ENCODE measurements at places on chromosomes 1 and 21.

GRCh38 chr21:24023402-24023801 is 1583.9 kb downstream of the MRPL39 start:
- no peak for DNase-seq

- no peak for DNase-seq
These were observed 24.0 kb downstream of the C1QB start for GRCh38 chr1:22676916-22677583.

DNA sequence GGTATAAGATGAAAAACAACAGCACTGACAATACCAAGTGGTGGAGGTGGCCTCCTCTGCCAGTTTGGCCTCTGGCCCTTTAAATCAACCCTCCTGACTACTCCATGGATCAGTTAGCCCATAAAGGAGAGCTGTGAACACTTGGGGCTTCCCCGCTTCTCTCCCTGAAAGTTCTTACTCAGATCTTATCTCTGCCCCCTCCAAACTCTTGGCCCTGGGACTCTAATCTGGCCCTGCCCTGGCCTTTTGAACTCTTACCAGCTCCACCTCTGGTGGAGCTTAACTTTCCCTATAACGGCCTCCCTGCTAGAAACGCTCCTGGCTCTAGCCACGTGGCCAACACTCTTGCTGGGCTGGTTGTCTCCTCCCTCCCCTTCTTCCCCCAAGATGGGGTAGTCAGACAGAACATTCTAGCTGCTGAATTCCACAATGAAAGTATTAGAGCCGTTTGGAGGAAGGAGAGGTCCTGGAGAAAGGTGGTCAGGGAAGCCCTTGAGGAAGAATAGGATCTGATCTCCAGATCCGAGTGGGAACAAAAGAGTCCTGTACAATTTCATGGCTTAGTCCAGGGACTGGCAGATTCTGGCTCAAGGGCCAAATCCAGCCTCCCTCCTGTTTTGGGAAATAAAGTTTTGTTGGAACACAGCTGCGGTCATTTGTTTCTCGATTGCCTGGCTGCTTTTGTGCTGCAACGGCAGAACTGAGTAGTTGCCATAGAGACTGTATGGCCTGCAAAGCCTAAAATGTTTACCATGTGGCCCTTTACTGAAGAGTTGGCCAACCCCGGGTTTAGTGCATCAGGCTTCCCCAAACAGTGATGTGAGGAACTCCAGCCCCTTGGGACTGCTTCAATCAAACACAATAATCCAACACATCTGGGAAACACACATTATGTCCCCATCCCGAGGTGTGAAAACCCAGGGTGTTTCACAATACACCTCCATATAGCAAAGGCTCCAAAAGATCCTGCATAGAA is 9.5 kb upstream of the PIGR start:
- peak; percentile 39 for DNase-seq

GRCh38 chr21:40976198-40977109 is 129.5 kb upstream of the DSCAM start:
- DNase-seq = no peak

- DNase-seq = no peak
These were observed 6.8 kb downstream of the MX1 start for GRCh38 chr21:41432562-41433460.

DNA sequence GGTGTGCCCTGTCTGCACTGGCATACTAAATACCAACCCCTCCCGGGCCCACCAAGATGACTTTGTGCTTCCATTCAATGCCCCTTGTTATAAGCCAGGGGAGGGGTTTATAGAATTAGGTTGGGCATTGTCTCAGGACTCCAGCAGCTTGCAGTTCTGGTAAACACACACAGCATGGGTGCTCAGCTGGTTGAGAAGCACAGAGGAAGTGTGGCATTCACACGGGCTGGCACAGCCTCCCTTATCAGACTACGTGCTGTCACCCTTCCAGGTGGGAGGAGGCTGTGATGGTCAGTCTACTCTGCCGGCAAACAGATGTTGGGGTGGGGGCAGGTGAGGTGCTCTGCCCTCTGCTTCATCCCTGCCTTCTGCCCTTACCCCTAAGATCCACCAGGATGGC is 15.0 kb upstream of the SLC6A17 start:
- DNase-seq = no peak

DNA sequence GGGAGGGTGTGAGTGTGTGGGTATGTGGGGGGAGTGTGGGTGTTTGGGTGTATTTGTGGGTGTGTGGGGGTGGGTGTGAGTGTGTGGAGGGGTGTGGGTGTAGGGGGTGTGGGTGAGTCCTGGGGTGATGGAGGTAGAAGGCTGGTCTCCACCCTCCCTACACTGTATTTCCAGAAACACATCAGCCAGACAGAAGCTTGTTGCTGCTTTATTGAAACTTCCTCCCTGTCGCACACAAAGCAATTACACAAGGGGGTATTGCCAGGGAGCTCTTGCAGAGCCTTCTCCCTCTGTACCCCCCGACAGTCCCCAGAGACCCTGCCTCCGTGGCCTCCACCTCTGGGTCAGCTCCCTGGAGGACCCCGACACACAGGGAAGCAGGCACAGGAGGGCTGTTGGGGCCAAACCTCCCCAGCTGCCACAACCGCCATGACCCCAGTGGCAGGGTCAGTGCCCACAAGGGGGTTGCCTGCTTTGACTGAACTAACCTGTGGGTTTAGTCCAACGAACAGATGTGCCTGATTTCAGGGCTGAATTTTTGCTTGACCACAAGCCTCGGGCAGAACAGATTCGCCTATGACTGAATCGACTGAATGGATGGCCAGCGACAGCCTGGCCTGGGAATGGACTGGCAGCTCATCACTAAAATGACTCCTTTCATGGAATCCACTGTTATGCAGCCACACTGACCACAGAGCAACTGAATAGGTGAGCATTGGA is 9.1 kb upstream of the MATN1 start:
- DNase-seq = no peak

GRCh38 chr1:7042322-7043190 is 257.3 kb downstream of the CAMTA1 start:
- peak; percentile 36 for DNase-seq

GRCh38 chr1:99062192-99062591 is 57.5 kb upstream of the PLPPR5 start:
- no peak for DNase-seq

DNA sequence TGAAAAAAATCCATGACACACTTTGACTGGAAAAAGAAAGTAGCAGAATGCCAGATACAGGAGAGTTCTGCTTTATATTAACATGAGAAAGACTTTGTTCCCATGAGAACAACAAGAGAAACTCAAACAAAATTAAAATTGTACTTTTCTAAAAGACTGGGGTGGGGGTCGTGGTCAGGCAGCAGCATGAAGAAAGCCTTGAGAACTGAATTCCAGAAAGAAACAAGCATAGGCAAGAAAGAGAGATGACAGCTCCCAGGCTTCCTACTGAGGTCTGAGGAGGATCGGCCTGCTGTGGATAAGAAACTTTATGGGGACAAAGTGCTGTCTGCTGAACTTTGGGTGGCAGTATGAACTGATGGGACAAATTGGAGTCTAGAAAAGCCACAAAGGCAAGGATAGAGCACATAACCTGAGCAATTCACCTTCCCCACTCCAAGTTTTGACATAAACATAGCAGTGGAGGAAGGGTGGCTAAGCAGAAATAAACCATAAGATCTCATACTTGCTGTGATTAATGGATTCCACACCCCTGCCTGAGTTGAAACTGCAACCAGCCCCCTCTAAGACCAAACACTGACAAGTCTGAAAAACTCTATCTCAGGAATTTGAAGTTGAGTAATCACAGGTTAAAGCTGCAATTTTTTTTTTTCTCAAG is 43.7 kb downstream of the COL6A1 start:
- DNase-seq = no peak

DNA sequence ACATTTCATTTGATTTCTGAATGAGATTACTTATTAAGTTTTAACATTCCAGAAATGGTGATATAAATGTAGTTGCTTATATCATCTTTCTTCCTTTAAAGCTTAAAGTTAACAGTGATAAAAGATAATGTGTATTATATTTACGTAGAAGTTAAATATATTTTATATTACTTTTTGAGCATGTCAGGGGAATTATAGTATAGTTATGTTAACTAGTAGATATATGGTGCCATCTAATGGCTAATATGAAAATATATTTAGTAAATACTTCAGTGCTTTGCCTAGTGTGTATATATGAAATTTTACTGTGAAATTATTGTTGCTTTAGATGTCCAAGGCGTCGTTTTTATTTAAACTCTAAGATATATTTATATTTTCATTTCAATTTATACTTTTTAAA is 51.5 kb downstream of the SYT14 start:
- no peak for DNase-seq

- DNase-seq = no peak
These were observed 28.0 kb upstream of the RNF2 start for GRCh38 chr1:185017338-185017737.

GRCh38 chr1:53987880-53988279 is 30.1 kb downstream of the LDLRAD1 start:
- no peak for DNase-seq

DNA sequence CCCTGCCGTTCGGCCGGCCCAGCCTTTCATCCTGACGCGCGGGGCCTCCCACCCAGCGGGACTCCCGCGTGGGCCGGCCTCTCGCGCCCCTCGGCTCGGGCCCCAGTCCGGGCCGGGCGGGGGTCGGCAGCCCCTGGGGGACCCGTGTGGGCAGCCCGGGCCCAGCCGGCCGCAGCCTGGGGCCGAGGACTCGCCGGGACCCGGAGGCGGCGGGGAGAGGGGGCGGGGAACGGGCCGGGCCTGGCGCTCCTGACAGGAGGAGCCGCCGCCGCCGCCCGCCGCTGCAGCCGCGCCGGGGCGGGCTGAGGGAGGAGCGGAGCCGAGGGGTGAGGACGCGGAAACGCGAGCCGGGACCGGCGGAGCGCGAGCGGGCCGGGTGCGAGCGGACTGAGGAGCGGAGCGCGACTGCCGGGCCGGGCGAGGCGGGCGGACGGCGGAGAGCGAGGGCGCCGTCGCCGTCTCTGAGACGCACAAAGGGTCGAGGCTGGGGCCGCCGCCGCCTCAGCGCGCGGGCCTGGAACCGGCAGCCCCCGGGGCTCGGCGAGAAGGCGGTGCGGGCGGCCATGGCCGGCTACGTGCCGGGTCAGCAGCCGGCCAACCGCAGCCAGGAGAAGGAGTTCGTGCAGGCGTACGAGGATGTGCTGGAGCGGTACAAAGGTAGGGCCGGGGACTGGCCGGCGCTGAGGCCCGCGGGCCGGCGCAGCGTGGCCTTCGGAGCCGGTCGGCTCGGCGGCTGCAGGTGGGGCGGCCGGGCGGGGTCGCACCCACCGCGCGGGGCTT is 79.1 kb downstream of the NDUFS5 start:
- peak; percentile 75 for DNase-seq

DNA sequence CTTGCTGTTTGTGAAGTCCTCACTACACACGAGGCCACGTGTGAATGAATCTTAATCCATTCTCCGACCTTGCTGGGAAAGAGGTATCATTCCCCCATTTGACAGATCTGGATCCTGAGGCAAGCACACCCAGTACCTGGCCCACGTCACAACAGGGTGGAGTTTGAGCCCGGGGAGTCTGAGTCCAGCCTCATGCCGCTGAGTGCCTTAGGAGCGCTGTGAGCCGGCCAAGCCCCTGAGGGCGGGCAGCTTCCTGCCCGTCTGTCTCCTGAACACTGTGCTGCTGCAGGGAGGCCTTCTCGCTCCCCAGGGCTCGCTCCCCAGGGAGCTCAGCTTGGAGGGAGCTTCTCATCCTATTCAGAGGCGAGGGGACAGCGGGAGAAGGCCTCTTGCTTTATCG is 29.7 kb downstream of the SLC45A1 start:
- no peak for DNase-seq

DNA sequence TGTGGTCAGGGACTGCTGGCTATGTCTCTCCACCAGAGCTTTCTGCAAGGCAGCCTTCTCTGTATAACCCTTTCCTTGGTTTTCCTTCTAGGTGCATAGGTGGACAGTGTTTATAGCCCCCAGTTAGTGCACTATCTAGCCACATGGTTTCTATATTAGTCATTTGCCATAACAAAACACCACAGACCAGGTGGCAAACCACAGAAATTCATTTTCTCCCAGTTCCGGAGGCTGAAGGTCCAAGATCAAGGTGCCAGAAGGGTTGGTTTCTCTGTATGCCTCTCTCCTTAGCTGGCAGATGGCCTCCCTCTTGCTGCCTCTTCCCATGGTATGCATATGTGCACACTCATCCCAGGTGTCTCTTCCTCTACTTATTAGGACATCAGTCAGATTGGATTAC is 106.4 kb downstream of the KAZN start:
- no peak for DNase-seq

DNA sequence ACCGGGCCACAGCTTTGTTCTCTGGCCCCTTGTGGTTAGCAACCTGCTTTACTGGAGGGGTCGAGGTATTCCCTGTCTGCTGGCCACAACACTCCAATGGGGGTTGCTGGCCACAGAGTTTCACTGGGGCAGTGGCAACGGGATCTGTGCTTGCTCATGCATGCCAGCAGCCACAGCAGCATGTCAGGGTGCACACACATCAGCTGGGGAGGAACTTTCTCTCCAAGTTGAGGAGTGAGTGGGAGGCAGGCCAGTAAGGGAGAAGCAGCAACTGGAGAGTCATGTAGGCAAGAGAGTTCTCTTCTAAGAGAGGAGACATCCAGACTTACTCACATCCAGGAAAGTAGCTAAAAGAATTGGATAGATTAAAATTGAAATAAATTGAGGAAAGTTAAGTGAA is 38.0 kb downstream of the SAMD13 start:
- DNase-seq = no peak

DNA sequence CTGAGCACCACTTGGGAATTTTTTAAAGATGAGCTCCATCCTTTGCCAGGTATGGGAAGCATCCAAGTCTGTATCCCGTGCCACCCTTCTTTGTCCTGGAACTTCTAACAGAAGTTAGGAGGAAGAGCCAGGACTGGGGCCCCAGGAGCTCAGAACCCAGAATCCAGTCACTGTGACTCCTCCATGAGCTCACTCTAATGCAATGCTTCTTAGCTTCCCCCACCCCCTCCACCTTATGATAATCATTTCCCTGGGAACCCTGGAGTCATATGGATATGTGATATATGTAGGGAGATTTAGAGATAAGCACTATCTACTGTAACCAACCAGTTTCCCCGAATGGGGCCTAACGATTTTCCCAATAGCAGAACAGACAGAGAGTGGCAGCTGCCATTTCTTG is 758 bp upstream of the SPRR5 start:
- no peak for DNase-seq

- DNase-seq = peak; percentile 15
These were observed 144.8 kb downstream of the ETS2 start for GRCh38 chr21:38950435-38951094.

DNA sequence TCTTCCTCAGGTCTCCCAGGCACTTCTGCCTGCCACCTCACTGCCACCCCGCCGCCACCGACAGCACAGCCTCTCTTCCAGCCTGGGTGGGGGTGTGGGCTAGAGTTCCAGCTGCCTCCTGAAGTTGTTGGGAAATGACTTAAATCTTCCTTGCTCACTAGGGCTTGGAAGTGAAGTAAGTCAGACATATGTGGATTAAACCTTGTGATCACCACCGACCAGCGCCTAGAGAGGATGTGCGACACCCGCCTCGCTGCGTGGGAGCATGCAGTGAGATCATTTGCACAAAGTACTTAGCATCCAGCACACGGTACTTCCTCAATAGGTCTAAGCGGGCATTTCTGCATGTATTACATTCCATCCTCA is 71.4 kb upstream of the FAM20B start:
- no peak for DNase-seq
